Activated CD8-positive, alpha-beta memory T cell treated with anti-CD3 and anti-CD28 coated beads, Interleukin-2, amount 10 ng/mL, durations not matched to agents 7 days and 5 days (primary cell): ENCODE measurements at places on chromosomes 12 and 14. TPM values are rescaled to one million over a fixed set of nuclear protein-coding genes. Genes with fewer than 3 reads are reported as not detected.

Gene SRRM4
- total RNA-seq = not detected

Gene MGAT4C
- total RNA-seq = not detected

Gene CARMIL3
- total RNA-seq = 2.9 TPM

Gene ALG10B
- total RNA-seq = 15.0 TPM

DNA sequence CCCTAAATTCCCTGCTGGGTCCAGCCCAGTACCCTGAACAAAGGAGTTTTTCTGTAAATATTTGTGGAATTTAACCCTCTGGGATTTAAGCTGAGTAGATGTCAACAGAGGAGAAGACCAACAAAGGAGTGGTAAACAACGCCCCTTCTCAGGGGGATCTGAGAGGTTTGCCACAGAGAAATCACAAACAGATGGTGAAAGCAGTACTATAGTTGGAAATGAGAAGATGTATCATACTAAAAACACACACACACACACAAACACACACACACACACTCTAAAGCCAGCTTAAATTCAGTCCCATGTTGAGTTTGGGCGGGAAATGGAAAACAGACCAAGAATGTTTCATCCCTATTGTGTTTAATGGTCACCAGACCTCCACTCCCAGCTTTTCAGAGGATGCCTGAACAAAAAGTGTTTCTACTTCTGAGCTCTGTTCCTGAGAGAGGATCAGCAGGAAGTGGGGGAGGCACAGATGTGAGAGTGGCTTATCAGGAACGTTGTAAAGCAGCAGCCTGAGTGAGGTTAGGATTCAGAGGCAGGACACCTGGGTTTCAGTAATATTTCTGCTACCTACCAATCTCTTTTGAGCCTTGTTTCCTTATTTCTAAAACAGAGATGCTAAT is 3.2 kb downstream of the BIN2 start:
- DNase-seq = no peak
- H3K36me3 ChIP-seq = peaks cover 52% of the 10 kb centered on the region
- peak overlapping the region; percentile 95 for H3K4me3 ChIP-seq
- peaks cover 67% of the 10 kb centered on the region for H3K4me1 ChIP-seq
- H3K27me3 ChIP-seq = no peaks in the 10 kb centered on the region
- H3K27ac ChIP-seq = peak overlapping the region; percentile 91

GRCh38 chr12:4153343-4153892 is 120.1 kb upstream of the CCND2 start:
- peak overlapping the region; percentile 94 for H3K27ac ChIP-seq
- peak; percentile 95 for DNase-seq
- peaks cover 82% of the 10 kb centered on the region for H3K4me1 ChIP-seq
- H3K4me3 ChIP-seq = peak overlapping the region; percentile 32
- H3K27me3 ChIP-seq = no peaks in the 10 kb centered on the region
- peaks cover 23% of the 10 kb centered on the region for H3K36me3 ChIP-seq

DNA sequence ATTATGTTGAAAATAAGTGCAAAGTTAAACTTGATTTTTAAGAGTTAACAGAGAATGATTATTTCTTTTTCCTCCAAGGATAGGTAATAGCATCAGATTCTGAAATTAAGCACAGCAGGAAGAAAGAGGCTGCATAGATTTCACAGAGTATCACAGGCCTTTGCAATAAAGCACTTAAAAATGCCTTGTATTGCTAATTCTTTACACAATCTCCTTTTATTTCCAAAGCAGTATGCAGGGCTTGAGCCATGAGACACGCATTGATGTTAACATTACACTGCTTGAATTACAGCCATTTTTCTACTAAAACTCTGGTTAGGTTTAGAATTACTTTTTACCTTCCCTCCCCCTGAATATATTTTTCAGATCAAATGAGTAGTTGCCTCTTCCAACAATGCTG is 398.3 kb downstream of the BCAT1 start:
- no peaks in the 10 kb centered on the region for H3K27me3 ChIP-seq
- DNase-seq = no peak
- no peaks in the 10 kb centered on the region for H3K36me3 ChIP-seq
- no peak overlapping the region for H3K27ac ChIP-seq
- no peaks in the 10 kb centered on the region for H3K4me1 ChIP-seq

DNA sequence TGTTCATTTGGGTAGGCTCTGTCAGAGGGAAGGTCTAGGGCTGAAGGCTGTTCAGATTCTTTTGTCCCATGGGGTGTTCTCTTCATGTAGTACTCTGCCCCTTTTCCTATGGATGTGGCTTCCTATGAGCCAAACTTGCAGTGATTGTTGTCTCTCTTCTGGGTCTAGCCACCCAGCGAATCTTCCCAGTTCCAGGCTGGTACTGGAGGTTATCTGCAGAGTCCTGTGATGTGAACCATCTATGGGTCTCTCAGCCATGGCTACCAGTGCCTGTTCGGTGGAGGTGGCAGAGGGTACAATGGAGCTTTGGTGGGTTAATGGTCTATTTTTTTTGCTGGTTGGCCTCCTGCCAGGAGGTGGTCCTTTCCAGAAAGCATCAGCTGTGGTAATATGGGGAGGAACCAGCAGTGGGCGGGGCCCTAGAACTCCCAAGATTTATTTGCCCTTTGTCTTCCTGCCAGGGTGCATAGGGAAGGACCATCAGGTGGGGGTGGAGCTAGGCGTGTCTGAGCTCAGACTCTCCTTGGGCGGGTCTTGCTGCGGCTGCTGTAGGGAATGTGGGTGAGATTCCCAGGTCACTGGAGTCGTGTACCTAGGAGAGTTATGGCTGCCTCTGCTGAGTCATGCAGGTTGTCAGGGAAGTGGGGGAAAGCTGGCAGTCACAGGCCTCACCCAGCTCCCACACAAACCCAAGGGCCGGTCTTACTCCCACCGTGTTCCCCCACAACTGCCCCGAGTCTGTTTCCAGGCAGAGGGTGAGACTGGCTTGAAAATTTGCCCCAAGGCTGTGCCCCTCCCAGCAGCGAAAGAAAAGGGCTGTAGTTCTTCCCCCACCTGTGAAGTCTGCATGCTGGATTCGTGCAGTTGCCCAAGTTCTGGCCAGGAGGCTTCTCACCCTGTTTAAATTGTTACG is 17.5 kb downstream of the MTRFR start:
- H3K4me3 ChIP-seq = no peak overlapping the region
- H3K27me3 ChIP-seq = no peaks in the 10 kb centered on the region
- DNase-seq = no peak
- H3K36me3 ChIP-seq = peaks cover 54% of the 10 kb centered on the region
- peaks cover 29% of the 10 kb centered on the region for H3K4me1 ChIP-seq

DNA sequence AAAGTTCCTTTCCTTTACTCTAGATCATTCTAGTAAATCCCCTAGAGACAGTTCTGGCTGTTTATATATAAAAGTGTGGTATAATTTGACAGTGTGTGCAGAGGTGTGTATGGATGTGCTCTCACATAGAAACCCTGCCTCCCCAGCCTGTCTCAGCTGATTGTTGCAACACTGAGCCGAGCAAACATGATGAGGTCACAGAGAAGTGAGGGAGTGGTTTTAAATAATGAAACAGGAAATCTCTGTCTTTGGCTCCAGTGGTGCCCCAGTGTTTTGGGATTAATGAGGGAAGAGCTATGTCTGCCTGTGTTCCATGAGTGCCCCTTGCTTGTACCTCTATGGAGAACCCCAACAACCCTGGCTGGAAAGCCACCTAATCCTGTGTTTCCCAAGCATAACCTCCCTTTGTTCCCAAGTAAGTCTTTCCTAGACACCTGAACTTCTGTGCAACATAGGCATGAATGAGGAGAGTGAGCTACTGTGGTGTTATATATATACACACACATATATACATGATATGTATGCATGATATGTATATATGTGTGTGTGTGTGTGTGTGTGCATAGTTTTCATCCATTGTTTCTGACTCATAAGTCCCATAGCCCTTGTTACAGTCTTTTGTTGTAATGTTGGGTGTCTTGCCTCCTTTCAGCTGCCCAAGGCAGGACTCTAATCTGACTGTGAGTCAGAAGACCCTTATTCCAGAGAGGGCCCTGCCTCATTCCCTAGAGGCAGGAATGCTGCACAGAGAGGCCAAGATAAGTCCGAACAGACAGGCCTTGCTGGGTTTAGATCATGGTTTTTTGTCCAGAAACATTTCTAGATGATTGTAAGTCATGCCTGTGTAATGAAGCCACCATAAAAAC is 18.0 kb downstream of the TRAF3 start:
- H3K27ac ChIP-seq = peak overlapping the region; percentile 84
- no peaks in the 10 kb centered on the region for H3K27me3 ChIP-seq
- peaks cover 53% of the 10 kb centered on the region for H3K4me1 ChIP-seq
- no peak overlapping the region for H3K4me3 ChIP-seq
- H3K36me3 ChIP-seq = peaks cover 38% of the 10 kb centered on the region

DNA sequence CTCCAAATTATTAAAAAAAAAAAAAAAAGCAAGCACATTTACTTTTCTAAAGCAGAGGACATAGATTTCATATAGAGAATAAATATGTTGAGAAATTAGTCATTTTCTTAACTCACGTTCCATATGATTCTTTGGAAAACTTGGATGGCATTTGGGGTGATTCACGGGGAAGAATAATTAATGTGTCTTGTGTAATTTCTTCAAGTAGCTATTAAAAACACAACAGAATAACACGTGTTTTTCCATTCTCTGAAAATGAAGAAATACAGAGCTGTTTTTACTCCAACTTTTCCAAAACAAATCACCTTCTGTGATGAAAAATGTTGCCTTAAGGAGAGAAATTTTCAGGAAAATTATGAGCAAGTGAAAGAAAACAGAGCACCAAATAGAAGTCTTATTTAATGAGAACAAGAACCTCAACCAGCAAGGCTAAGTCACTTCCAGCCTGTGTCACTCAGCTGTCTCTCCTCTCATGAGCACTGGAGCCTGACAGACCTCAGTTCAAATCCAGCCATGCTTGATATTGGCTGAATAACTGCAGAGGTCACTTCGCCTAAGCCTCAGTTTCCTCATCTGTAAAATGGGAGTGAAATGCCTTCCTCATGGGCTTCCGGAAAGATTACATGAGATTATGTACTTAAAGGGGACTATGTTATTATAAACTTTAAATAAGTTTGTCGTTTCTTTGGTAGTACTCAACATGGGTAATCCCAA is 42.8 kb upstream of the NUAK1 start:
- H3K36me3 ChIP-seq = no peaks in the 10 kb centered on the region
- DNase-seq = no peak
- H3K27ac ChIP-seq = no peak overlapping the region
- peaks cover 11% of the 10 kb centered on the region for H3K27me3 ChIP-seq
- H3K4me3 ChIP-seq = no peak overlapping the region

DNA sequence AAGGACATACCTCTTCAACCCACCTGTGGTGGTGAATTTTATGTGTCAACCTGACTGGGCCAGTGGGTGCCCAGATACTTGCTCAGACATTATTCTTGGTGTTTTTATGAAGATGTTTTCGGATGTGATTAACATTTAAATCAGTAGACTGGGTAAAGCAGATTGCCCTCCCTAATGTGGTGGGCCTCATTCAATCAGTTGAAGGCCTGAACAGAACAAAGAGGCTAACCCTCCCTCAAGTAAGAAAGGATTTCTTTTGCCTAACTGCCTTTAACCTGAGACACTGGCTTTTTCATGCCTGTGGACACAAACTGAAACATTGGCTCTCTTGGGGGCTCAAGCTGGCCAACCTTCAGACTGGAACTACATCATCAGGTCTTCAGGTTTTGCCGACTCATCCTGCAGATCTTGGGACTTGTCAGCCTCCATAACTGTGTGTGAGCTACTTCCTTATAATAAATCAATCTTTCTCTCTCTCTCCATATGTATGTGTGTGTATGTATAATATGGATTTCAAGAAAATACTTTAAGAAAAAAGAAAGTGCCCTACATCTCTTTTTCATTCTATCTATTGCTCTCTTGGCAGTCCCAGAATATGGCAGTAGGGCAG is 39.4 kb downstream of the RTN1 start:
- H3K36me3 ChIP-seq = no peaks in the 10 kb centered on the region
- H3K27ac ChIP-seq = no peak overlapping the region
- no peak overlapping the region for H3K4me3 ChIP-seq
- peaks cover 23% of the 10 kb centered on the region for H3K27me3 ChIP-seq
- DNase-seq = no peak
- H3K4me1 ChIP-seq = no peaks in the 10 kb centered on the region

DNA sequence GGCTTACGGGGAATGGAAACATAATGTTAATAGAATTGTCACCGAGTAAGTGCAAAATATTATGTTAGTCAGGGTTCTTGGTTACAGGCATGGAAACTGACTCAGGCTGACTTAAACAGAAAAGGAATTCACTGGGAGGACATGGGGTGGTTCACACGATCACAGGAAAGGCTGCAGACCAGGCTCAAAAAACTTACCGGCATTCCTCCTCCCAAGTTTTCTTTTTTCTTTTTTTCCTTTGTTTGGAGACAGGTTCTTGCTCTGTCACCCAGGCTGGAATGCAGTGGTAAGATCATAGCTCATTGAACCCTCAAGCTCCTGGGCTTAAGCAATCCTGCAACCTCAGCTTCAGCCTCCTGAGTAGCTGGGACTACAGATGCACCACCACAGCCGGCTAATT is 11.9 kb upstream of the UBE2N start:
- no peak overlapping the region for H3K4me3 ChIP-seq
- no peaks in the 10 kb centered on the region for H3K36me3 ChIP-seq
- peaks cover 6% of the 10 kb centered on the region for H3K4me1 ChIP-seq

- peaks cover 3% of the 10 kb centered on the region for H3K27me3 ChIP-seq
- no peaks in the 10 kb centered on the region for H3K4me1 ChIP-seq
- H3K27ac ChIP-seq = no peak overlapping the region
- no peak for DNase-seq
Measured at GRCh38 chr12:46865311-46865710, 39.5 kb upstream of the SLC38A4 start.

- H3K4me1 ChIP-seq = peaks cover 5% of the 10 kb centered on the region
- H3K27ac ChIP-seq = no peak overlapping the region
- peaks cover 4% of the 10 kb centered on the region for H3K27me3 ChIP-seq
- no peaks in the 10 kb centered on the region for H3K36me3 ChIP-seq
Measured at GRCh38 chr12:131085816-131086591, 132.3 kb downstream of the ADGRD1 start.

DNA sequence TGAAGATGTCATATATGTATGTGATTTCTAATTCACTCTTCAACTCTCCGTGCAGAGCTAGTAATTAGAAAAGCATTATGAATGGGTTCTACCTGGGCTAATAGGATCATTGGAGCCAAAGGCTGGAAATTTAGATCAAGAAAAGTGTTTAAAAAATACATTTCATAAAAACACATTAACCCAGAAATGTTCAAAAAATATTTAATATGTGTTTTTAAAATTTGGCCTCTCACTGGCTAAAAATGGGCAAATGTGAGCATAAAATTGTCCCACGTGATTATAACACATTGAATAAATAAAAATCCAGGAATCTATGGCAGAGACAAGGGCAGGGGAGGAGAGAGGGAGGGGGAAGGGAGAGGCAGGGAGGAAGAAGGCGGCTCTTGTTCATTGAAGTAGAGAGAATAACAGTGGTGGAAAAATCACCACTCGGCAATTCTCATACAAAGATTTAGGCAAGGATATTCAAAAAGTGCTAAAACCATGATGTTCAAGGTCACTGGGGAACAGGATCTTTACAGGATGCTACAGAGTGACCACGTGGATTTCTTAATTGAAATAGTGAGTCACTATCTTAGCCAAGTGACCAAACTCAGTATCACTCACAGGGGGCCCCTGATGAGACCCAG is 38.8 kb downstream of the FBXO21 start:
- no peaks in the 10 kb centered on the region for H3K27me3 ChIP-seq
- peaks cover 46% of the 10 kb centered on the region for H3K4me1 ChIP-seq
- no peak overlapping the region for H3K4me3 ChIP-seq
- H3K27ac ChIP-seq = no peak overlapping the region
- DNase-seq = no peak
- H3K36me3 ChIP-seq = peaks cover 35% of the 10 kb centered on the region

GRCh38 chr14:57822081-57822480 is 43.8 kb downstream of the SLC35F4 start:
- DNase-seq = no peak
- no peak overlapping the region for H3K4me3 ChIP-seq
- H3K27me3 ChIP-seq = no peaks in the 10 kb centered on the region
- no peaks in the 10 kb centered on the region for H3K36me3 ChIP-seq
- no peak overlapping the region for H3K27ac ChIP-seq

- peaks cover 5% of the 10 kb centered on the region for H3K4me1 ChIP-seq
- H3K4me3 ChIP-seq = no peak overlapping the region
- no peak overlapping the region for H3K27ac ChIP-seq
- peaks cover 10% of the 10 kb centered on the region for H3K27me3 ChIP-seq
Measured at GRCh38 chr12:123897221-123897620, 75.4 kb downstream of the CCDC92 start.
